ENCODE measurements at places on chromosomes 6 and 20. TPM values are rescaled to one million over a fixed set of nuclear protein-coding genes. Genes with fewer than 3 reads are reported as not detected.

The ARFGEF3 gene
- polyA plus RNA-seq = 0.14 TPM

The BMP6 gene
- polyA plus RNA-seq = 0.05 TPM

The ZC2HC1B gene
- not detected for polyA plus RNA-seq

The SLC22A7 gene
- polyA plus RNA-seq = not detected

The DNAH8 gene
- polyA plus RNA-seq = under 0.01 TPM

The CD24 gene
- 372 TPM for polyA plus RNA-seq

The PNPLA1 gene
- 0.32 TPM for polyA plus RNA-seq

The CYP21A2 gene
- 0.04 TPM for polyA plus RNA-seq

The NXT1 gene
- polyA plus RNA-seq = 30.6 TPM

The ARHGAP18 gene
- 22.0 TPM for polyA plus RNA-seq

The PPIL1 gene
- 45.5 TPM for polyA plus RNA-seq

The ALDH8A1 gene
- polyA plus RNA-seq = 0.66 TPM

The MLIP gene
- 0.87 TPM for polyA plus RNA-seq

The BMP2 gene
- polyA plus RNA-seq = 5.0 TPM

The PTPRK gene
- polyA plus RNA-seq = 52.7 TPM

The GPX5 gene
- polyA plus RNA-seq = not detected

The SSTR4 gene
- not detected for polyA plus RNA-seq

The FLRT3 gene
- 69.7 TPM for polyA plus RNA-seq

The RGS17 gene
- 0.14 TPM for polyA plus RNA-seq

The HLA-C gene
- polyA plus RNA-seq = 329 TPM

The TMEM244 gene
- not detected for polyA plus RNA-seq

The TP53INP2 gene
- 2.6 TPM for polyA plus RNA-seq

The EPPIN gene
- polyA plus RNA-seq = not detected

The FABP7 gene
- polyA plus RNA-seq = not detected

The PCNA gene
- polyA plus RNA-seq = 54.0 TPM

The SLC17A3 gene
- polyA plus RNA-seq = not detected

The ZNF341 gene
- 3.2 TPM for polyA plus RNA-seq

The PGC gene
- not detected for polyA plus RNA-seq

The PAX1 gene
- polyA plus RNA-seq = not detected
